ENCODE measurements at places on chromosomes 1 and 21.

DNA sequence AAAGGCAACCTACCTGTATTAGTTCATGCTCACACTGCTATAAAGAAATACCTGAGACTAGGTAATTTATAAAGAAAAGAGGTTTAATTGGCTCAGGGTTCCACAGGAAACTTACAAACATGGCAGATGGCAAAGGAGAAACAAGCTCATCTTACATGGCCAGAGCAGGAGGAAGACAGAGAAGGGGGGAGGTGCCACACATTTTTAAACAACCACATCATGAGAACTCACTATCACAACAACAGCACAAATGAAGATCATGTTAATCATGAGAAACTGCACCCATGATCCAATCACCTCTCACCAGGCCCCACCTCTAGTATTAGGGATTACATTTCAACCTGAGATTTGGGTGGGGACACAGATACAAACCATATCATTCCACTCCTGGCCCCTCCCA is 90.6 kb upstream of the KCTD3 start:
- no peak for DNase-seq

- peak; percentile 74 for DNase-seq
Measured at GRCh38 chr21:45478115-45478801, 64.0 kb downstream of the SLC19A1 start.

GRCh38 chr1:55203064-55203463 is 12.1 kb downstream of the USP24 start:
- no peak for DNase-seq

GRCh38 chr1:184755226-184756065 is 788 bp upstream of the EDEM3 start:
- no peak for DNase-seq

- DNase-seq: no peak
Measured at GRCh38 chr1:87803375-87803774, 474.7 kb downstream of the LMO4 start.

DNA sequence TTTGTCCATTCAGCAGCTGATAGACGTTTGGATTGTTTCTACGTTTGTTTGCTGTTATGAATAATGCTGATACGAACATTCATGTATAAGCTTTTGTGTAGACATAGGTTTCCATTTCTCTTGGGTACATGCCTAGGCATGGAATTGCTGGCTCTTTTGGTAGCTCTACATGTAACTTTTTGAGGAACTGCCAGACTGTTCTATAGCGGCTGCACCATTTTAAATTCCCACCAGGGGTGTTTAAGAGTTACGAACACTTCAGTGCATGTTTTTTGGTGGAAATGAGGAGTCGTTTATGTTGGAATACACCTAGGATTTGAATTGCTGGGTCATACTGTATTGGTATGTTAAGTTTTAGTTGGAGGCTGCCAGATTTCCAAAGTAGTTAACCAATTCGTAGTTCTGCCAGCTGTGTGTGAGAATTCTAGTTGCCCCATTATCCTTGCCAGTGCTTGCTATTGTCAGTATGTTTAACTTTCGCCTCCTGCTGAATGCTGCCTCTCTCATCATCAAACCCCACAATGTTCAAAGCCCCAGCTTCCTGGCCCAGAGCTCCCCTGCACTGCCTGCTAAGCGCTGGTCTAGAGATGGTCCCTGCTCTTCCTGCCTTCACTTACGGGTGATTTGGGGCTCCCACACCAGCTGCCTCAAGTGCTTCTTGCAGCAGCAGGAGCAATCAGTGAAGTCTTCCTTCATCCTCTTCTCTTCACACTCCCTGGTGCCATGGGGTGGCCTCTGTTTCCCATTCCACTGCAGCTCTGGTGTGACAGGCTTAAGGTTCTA is 81.0 kb downstream of the MAN1C1 start:
- no peak for DNase-seq

GRCh38 chr1:236090741-236091147 is 25.9 kb upstream of the NID1 start:
- DNase-seq: no peak
